Nephron progenitor cell (in vitro differentiated cells): ENCODE measurements at places on chromosomes 7 and 10.

GRCh38 chr10:98340261-98340939, 72.4 kb upstream of the LOXL4 start:
- no peak for DNase-seq

DNA sequence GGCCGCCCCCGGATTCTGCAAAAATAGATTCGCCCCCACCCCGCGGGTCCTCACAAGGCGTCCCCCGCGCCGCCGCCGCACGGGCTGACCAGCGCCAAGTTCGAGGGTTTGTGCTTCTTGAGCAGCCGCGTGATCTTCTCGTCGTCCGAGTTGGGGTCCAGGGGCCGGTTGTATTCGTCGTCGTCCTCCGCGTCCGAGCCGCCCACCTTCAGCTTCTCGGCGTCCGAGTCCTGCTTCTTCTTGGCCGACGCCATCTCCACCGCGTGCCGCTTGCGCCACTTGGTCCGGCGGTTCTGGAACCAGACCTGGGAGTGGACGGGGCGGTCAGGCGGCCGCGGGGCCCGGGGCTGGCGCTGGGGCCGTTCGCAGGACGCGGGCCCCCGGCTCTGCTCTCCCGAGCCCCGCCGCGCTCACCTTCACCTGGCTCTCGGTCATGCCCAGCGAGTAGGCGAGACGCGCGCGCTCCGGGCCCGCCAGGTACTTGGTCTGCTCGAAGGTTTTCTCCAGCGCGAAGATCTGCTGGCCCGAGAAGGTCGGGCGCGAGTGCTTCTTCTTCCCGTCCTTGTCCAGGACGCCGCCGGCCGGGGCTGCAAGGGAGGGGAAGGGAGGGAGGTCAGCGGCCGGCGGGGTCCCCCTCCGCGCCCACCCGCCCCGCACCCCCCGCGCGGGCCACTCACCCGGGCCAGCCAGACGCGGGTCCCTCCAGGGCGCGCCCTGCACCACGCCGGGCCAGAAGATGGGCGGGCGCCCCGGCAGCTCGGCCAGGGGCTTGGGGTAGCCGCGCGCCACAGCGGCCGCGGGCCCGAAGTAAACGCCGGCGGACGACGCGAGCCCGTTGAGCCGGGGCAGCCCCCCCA, 853 bp downstream of the NKX6-2 start:
- DNase-seq, result peak; percentile 36

GRCh38 chr10:21600804-21601433, 66.9 kb downstream of the MLLT10 start:
- no peak for DNase-seq

DNA sequence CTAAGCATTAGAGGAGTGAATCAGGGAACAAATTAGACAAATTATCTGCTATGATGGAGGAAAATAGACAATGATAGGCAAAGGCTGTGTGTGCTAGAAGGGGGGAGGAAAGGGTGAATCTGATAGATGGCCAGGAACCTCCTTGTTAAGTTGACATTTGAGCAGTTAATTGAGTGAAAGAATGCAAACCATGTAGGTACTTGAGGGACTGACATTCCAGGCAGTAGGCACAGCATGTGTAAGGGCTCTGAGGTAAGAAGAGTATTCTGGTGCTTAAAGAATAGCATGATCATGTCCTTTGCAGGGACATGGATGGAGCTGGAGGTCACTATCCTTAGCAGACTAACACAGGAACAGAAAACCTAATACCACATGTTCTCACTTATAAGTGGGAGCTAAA, 48.6 kb upstream of the TES start:
- DNase-seq, result no peak

DNA sequence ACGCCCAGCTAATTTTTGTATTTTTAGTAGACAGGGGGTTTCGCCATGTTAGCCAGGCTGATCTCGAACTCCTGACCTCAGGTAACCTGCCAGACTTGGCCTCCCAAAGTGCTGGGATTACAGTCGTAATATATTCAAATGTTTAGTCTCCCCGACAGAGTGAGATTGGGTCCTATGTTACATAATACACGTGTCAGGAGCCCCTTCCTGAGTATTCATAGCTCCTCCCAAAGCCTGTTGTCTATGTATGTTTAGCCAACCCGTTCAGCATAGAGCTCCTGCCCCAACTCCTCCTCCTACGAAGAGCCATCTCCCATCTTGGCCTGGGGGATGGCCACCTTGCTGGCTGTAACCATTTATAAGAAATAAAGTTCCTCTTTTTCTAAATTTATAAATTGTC, 2.7 kb upstream of the PPP2R2D start:
- DNase-seq, result no peak

- DNase-seq, result no peak
Measured at GRCh38 chr10:87794285-87794684, 23.7 kb downstream of the ATAD1 start.

- no peak for DNase-seq
Measured at GRCh38 chr10:124130198-124130900, 37.0 kb upstream of the CHST15 start.

DNA sequence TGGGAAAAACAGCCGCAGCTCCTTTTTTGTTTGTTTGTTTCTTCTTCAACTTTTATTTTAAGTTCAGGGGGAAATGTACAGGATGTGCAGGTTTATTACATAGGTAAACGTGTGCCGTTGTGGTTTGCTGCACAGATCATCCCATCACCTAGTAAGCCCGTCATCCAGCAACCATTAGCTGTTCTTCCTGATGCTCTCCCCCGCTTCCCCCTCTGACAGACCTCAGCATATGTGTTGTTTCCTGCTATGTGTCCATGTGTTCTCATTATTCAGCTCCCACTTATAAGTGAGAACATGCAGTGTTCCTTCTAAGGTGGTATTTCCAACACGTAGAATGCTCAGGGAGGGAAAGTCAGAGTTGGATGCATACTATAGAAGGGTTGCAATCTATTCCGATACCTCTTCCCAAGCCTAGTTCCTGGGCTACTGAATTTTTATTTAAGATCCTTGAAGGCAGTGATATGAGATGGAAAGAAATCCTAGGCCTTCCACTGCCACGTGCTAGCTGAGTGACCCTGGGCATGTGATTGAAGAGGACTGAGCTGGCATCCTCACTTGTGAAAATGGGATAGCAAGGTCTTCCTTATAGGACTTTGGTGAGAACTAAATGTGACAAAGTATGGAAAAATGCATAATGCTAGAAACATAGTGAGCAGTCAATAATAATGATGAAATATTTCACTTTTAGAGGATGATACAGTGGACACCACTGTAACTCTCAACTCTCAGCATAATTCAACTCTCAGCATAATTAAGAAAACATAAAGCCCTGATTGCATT, 278.5 kb downstream of the REEP3 start:
- DNase-seq, result no peak

- DNase-seq, result peak; percentile 77
Measured at GRCh38 chr7:156386097-156386496, 254.5 kb upstream of the RNF32 start.

DNA sequence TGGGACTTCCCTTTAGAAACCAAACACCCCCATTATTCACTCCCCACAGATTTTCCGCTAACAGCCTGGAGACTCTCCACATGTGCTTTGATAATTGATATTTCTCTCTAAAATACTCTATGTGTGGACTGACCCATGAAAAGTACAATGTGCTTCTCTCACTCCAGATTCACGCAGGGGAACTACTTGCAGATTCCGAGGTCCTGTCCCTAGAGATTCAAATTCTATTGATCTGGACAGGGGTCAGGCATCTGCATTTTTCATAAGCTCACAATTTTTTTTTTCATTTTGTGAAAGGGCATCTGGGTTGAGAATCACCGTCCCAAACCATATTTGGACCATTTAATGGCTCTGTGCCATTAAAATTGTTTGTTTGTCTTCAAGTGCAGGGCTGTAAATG, 98.7 kb downstream of the CALCR start:
- DNase-seq, result no peak

- no peak for DNase-seq
Measured at GRCh38 chr7:155534691-155535090, 11.7 kb downstream of the CNPY1 start.

DNA sequence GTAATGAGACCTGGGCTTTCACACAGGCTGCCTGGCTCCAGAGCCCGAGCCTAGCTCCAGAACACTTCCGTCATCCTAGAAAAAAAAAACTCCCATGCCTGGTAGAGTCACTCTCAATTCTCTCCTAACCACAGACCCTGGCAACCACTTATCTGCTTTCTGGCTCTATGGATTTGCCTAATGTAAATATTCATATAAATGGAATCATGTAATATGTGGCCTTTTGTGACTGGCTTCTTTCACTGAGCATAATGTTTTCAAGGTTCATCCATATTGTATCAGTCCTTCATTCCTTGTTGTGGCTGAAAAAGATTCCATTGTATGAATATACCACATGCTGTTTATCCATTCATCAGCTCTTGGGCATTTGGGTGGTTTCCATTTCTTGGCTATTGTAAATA, 167.7 kb upstream of the MKLN1 start:
- no peak for DNase-seq

DNA sequence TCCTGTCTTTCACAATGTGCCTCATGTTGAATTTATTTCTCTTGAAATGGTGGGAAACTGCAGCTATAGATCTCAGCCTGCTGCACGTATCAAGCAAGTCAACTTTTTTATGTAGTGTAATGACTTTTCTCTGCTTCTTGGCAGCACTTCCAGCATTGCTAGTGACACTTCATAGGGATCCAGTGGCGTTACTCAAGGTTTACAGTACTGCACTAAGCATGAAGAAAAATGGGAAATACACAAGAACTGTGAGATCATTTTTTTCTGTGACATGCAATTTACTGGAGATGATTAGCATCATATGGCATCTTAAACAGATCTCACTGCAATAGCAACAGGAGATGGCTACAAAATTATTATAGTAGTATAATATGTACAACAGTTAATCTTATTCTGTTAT, 90.9 kb downstream of the POLR1F start:
- no peak for DNase-seq

- DNase-seq, result no peak
Measured at GRCh38 chr10:36547965-36548364, 577.4 kb upstream of the ANKRD30A start.

DNA sequence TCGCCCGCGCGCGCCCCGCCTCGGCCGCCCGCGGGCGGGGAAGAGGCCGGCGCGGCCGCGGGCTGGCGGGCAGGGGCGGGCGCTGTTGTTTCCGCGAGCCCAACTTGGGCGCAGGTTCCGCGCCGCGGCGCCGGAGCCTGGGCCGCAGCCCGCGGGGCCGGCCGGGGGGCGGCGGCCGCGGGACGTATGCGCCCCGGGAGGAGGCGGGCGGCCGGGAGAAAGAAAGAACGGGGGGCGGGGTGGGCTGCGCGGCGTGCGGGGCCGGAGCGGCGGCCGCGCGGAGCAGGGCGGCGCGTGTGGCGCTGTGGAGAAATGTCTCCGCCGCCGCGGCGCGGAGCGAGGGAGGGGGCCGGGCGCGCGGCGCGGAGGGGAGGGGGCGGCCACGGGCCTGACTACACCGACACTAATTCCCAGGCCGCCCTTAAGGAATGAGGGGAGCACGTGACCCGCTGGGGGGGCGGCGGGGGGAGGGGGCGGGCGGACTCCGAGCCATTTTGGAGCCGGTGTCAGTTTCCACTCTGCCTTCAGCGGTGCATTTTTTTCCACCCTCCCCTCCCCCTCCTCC, at the start of gene BMI1:
Gene BMI1, plus strand, starts transcription at position 509 of the 565 bp plus-strand sequence. CDS start 5,351 bp downstream, outside the sequence.
- DNase-seq, result peak; percentile 81

DNA sequence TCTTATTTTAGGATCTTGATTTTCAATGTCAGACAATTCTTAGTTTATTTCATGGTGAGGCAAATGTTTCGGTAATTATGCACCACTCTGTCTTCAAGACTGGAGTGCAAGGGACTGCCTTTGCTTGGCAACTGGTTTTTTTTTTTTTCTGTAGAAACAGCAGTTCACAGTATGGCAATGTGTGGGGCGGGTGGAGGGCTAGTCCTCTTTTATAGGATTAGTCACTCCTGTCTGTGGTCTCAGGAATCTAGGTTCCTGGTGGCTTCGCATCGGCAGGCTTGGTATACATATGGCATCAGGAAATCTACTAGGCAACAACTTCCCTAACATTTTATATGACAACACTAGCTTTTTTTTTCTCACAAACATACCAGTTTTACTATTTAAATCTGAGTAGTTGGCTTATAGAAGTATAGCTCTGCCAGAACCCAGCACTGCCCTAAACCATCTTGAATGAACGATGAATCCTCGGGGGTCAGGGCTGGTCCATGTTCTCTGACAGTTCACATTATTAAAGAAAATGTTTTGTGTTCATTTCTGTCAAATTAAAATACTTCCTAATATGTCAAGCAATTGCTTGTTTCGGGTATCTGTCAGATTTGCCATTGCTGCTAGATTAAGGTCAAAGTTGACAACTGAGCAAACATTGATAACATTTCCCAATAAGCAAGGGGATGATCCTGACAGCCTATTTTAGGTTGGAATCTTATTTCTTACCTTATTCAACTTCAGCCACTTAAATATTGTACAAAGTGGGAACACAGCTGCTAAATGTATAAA, 289.7 kb upstream of the VSTM2A start:
- DNase-seq, result no peak

DNA sequence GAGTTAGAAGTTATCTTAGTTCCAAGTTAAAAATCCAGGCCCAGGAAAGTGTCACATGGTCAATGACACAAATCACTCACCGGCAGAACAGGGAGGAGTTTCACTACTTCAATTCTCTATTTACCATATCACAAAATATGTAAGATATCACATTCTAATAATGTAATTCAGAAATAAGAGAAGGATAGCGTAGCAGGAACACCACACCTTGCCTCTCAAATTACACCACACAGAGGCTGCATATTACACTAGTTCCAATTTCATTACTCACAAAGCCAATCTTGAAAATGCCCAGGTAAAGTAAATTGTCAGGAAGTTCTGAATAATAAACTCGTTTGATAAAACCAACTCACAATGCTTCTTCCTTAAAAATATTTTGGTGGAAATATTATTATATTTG, 169.2 kb downstream of the CTTNBP2 start:
- no peak for DNase-seq

DNA sequence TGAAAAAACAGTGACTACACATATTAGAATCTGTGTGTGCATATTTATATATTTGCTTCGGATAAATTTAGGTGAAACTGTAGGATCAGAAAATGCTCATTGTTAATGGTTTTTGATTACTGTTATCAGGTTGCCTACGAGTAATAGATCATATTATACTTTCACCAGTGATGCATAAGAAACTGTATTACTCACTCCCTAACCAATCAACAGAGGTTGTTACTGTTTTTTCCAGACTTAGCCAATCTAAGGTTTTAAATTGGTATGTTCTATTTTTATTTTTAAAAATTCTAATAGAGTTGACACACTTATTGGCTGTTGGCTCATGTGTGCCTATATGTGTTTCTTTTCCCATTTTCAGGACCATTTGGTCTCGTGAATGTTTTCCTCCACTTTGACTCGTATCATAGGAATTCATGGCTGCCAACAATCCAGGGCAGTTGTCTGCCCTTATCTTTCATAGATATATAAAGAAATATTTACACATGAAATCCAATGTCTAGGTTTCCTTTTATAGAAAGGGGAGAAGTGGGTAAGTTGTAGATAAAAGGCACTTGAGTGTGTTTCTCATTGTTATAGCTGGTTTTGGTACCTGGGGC, 59.2 kb downstream of the ANLN start:
- DNase-seq, result no peak

DNA sequence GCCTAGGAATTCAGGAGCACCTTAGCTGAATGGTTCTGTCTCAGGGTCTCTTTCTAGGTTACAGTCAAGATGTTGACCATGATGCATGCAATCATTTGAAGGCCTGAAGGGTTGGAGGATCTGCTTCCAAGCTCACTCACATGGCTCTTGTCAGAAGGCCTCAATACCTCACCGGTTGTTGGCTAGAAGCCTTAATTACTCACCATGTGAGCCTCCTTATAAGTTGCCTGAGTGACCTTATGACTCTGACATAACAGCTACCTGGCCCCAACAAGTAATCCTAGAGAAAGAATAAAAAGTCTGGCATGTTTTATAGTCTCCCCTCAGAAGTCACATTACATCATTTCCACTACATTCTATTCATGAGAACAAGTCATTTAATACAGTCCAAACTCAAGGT, 3.4 kb upstream of the C1GALT1 start:
- no peak for DNase-seq
